Muscle of leg (tissue), 16 donors: ENCODE measurements at places on chromosomes 1 and 21. TPM values are rescaled to one million over a fixed set of nuclear protein-coding genes. Genes with fewer than 3 reads are reported as not detected.

DNA sequence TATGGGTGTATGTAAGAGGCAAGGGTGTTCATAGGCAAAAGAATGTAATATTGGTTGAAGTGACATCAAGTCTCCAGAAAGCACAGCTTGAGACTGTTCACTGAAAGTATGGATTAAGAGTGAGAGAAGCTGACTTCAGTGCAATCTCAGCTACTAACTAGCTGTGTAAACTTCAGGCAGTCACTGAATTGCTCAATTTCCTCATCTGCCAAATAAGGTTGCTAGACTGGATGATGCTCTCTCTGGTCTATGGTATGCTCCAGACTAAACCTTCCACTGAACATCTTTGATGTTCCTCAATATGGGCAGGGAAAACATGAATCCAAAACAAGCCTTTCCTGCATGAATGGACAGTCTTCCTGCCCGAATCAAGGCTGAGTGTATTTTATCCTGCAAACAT lies 111.8 kb upstream of the USH2A start:
- H3K4me3 ChIP-seq = no peak overlapping the region
- H3K27ac ChIP-seq = no peak overlapping the region
- peaks cover 2% of the 10 kb centered on the region for H3K4me1 ChIP-seq
- no peaks in the 10 kb centered on the region for H3K36me3 ChIP-seq
- DNase-seq = no peak
- no peaks in the 10 kb centered on the region for H3K27me3 ChIP-seq

PODN gene
- polyA plus RNA-seq = 8.4 TPM

GRCh38 chr1:19121192-19121591 lies 88.9 kb downstream of the UBR4 start:
- no peaks in the 10 kb centered on the region for H3K4me1 ChIP-seq
- no peak for DNase-seq
- H3K27ac ChIP-seq = no peak overlapping the region
- H3K27me3 ChIP-seq = no peaks in the 10 kb centered on the region
- no peak overlapping the region for H3K4me3 ChIP-seq
- H3K36me3 ChIP-seq = peaks cover 85% of the 10 kb centered on the region

DNA sequence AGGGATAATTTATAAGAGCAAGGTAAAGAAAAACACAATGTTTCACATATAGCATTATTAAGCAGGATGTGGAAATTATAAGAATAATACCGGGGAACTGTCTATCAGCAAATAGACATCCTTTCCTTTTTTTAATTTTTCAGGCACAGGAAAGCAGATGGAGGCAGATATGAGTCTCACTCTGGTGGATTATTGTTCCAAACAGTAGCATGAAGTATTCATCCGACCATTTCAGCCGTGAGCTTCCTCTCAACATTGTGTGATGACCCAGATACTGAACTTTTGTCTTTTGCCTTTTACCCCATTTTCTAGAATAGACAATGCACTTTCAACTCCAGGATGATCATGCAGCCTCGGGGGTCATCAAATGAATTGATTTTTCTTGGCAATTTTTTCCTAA lies 599.8 kb downstream of the ADGRL2 start:
- H3K4me3 ChIP-seq = no peak overlapping the region
- no peaks in the 10 kb centered on the region for H3K36me3 ChIP-seq
- no peaks in the 10 kb centered on the region for H3K27me3 ChIP-seq
- no peak for DNase-seq

- DNase-seq = peak; percentile 20
- H3K36me3 ChIP-seq = no peaks in the 10 kb centered on the region
- H3K4me3 ChIP-seq = no peak overlapping the region
- peaks cover 11% of the 10 kb centered on the region for H3K4me1 ChIP-seq
- H3K27ac ChIP-seq = no peak overlapping the region
- H3K27me3 ChIP-seq = peaks cover 16% of the 10 kb centered on the region
Observed at GRCh38 chr1:93005252-93005598, 44.0 kb upstream of the DIPK1A start.

DNA sequence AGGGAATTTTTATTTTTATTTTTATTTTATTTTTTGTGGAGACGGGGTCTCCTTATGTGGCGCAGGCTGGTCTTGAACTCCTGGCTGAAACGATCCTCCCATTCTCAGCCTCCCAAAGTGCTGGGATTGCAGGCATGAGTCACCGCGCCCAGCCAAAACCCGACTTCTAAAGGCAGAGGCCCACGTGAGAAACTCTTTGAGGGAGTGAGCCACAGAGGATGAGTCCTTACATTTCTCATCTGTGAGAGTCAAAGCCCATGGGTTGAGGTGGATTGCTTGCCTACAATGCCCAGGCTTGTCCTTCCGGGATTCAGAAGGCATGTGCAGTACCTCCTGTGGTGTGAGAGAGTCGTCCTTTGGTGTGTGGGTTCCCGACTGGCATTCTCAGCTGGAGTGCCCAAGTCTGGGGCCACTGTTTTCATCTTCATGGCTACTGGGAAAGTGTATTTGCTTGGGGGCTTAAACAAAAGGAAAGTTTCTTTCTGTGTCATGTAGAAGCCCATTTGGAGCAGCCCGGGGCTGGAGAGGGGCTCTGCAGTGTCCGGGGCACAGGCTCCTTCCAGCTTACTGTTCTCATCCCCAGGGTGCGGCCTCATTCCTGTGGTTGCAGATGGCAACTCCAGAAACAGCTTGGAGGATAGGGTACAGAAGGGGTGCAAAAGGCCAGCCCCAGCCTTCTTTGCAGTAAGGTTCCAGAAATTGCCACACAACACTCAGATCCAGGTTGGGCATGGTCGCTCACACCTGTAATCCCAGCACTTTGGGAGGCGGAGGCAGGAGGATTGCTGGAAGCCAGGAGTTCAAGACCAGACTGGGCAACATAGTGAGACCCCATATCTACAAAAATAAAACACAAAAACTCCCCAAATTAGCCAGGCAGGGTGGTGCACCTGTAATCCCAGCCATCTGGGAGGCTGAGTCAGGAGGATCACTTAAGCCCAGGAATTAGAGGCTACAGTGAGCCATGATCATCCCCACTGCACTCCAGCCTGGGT lies 29.4 kb upstream of the CSF3R start:
- H3K4me3 ChIP-seq = no peak overlapping the region
- DNase-seq = no peak
- no peaks in the 10 kb centered on the region for H3K36me3 ChIP-seq
- H3K27me3 ChIP-seq = no peaks in the 10 kb centered on the region

GRCh38 chr1:82441402-82441801 lies 640.7 kb downstream of the ADGRL2 start:
- H3K36me3 ChIP-seq = no peaks in the 10 kb centered on the region
- H3K27me3 ChIP-seq = no peaks in the 10 kb centered on the region
- no peaks in the 10 kb centered on the region for H3K4me1 ChIP-seq

SLC45A1 gene
- polyA plus RNA-seq = 0.68 TPM

LRRIQ3 gene
- 0.36 TPM for polyA plus RNA-seq

PYHIN1 gene
- polyA plus RNA-seq = 0.17 TPM

DNA sequence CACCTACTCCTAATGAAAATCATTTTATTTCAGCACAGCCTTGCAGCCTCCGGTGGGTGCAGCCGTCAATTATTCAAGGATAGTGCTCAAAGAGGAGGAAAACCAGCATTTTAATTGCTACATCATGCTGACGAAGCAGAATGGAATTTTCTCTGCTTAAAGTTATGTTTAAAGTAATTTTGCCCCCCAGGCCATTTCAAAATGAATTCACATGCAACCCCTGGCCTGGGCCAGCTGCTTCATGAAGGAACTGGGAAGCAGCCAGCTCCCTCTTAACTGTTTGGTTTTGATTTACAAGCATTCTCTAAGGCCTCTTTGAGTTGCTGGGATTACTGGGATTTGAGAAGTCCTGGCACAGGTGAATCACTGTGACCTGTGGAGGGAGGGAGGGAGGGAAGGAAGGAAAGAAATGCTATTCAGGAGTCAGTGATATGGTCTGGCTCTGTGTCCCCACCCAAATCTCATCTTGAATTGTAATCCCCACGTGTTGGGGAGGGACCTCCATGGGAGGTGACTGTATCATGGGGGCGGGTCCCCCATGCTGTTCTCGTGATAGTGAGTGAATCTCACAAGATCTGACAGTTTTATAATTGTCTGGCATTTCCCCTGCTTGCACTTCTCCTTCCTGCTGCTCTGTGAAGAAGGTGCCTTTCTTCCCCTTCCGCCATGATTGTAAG lies 66.0 kb downstream of the PGBD5 start:
- H3K27ac ChIP-seq = no peak overlapping the region
- DNase-seq = no peak
- H3K36me3 ChIP-seq = peaks cover 13% of the 10 kb centered on the region
- H3K27me3 ChIP-seq = no peaks in the 10 kb centered on the region

FAM151A gene
- polyA plus RNA-seq = 0.21 TPM

DNA sequence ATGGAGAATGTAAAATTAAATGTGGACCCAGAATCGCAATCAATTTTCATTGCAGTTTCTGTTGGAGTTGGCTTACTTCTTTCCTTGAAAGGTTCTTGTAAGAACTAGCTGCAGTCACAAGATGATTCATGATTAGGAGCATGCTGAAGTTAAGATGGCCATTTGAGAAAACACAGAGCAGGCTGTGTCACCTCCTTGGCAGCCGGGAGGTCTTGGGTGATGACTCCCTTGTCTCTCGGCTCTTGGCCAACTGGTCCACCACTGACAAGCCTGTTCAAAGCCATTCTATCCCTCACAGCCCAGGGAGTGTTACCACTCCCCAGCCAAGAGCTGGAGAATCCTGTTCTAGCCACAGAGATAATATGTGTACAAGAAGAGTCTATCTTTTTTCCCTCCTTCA lies 40.6 kb downstream of the OPTC start:
- H3K27ac ChIP-seq = no peak overlapping the region
- no peak for DNase-seq
- H3K4me1 ChIP-seq = no peaks in the 10 kb centered on the region
- no peak overlapping the region for H3K4me3 ChIP-seq
- H3K36me3 ChIP-seq = no peaks in the 10 kb centered on the region

GRCh38 chr1:110003747-110004428 lies 19.3 kb downstream of the AHCYL1 start:
- peaks cover 6% of the 10 kb centered on the region for H3K4me1 ChIP-seq
- H3K27me3 ChIP-seq = no peaks in the 10 kb centered on the region
- no peak overlapping the region for H3K4me3 ChIP-seq
- DNase-seq = peak; percentile 84
- peak overlapping the region; percentile 31 for H3K27ac ChIP-seq

DNA sequence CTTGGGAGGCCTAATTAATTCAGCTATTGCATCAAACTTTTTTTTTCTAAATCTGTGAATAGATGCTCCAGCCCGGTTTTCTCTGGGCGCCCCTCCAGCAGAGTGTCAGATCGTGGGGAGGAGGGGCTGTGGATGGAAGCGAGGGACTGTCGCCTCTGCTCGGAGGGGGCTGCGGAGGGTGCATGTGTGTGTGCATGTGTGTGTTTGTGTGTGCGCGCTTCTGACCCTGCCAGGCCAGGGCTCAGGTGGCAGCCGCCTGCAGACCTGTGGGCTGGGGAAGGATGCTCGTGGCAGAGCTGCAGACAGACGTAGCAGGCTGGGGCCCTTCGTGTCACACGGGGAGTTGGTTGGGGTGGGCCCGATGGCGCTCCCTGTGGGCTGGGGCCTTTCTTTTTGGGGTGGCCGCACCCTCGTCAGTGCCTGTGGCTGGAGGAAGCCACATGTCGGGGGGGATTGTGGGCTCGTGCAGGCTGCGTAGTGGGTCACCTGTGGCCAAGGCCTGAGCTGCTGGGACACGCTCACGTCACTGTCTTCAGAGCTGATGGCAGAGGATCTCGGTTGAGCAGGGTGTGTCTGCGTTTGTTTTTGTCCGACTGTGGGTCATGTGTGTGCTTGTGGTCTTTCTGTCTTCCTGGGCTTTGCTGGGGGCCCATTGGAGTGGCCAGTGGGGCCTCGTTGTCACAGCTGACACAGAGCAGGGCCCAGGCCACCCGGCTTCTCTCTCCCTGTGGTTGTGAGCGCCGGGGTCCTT lies 2.8 kb downstream of the SKI start:
- peak; percentile 63 for DNase-seq
- peaks cover 3% of the 10 kb centered on the region for H3K36me3 ChIP-seq
- H3K4me3 ChIP-seq = peak overlapping the region; percentile 65
- peaks cover 71% of the 10 kb centered on the region for H3K4me1 ChIP-seq
- peak overlapping the region; percentile 86 for H3K27ac ChIP-seq

DNA sequence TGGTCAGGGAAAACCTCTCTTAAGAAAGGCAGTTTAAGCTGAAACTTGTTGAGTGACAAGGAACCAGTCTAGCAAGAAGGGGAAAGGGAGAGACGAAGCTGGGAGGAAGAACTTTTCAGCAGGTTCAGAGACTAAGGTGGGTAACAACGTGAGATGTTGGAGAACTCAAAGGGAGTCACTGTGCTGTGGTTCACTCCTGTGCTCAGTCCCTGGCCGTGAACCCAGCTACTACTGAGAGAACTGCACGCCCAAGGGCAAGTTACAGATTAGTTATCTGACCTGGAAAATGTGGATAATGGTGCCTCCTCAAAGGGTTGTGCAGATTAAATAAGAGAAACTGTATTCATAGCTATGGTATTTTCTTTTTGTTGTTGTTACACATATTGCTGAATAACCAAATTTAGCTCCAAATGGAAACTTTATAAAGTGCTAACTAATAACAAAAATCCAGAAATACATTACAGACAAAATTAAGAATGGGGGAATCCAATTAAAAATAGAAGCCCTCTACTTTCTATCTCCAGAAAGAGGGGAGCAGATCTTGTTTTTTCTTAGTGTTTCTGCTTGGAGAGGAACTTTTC lies 2.9 kb downstream of the ZBTB40 start:
- H3K36me3 ChIP-seq = no peaks in the 10 kb centered on the region
- H3K27me3 ChIP-seq = no peaks in the 10 kb centered on the region
- no peak overlapping the region for H3K27ac ChIP-seq

DNA sequence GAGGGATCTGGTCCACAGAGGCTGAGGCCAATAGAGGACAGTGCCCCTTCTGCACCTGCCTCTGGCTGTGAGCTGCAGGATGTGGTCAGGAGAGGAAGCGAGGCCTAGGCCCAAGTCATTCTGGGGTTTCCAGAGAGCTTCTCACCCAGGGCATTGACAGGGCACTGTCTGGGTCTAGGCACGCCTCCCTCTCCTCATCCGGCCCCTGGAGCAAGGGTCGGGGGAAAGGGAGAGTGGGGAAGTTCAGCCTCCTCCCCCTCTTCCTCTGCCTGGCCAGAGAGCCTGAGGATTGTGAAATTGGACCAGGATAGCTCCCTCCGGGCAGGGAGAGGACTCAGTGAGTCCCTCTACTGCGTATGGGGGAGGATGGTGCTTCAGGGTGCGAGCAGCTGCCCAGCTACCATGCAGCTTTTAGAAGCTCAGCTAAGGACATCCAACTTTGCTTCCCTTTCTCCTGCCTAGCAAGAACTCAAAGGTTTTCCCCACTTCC lies 6.3 kb upstream of the INAVA start:
- no peak overlapping the region for H3K27ac ChIP-seq
- peaks cover 41% of the 10 kb centered on the region for H3K27me3 ChIP-seq
- H3K4me1 ChIP-seq = peaks cover 14% of the 10 kb centered on the region
- no peaks in the 10 kb centered on the region for H3K36me3 ChIP-seq

GRCh38 chr1:201269281-201269680 lies 14.0 kb upstream of the PKP1 start:
- peaks cover 28% of the 10 kb centered on the region for H3K4me1 ChIP-seq
- H3K27ac ChIP-seq = peak overlapping the region; percentile 80
- no peak for DNase-seq
- no peak overlapping the region for H3K4me3 ChIP-seq
- no peaks in the 10 kb centered on the region for H3K36me3 ChIP-seq

AIM2 gene
- polyA plus RNA-seq = 0.11 TPM
